NCI-H187 (cell line): ENCODE measurements at places on chromosomes 11 and 22.

DNA sequence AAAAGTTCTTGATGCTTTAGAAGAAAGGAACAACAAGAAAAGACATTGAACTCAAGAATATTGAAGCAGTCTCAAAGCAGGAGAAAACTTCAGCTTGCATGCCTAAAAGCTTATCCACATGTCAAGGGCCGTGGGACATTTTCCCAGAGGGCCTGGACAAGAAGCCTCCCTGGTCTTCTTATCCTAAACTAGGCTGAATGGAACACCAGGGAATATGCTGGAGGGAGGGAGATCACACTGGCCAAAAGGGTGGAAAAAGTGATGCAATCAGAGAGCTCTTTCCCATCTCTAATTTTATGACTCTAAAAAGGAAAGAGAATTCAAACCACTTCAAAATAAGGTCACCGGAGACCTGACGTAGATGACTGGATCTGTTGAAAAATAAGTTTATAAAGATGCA is 107.2 kb downstream of the MPPED2 start:
- DNase-seq, result no peak

DNA sequence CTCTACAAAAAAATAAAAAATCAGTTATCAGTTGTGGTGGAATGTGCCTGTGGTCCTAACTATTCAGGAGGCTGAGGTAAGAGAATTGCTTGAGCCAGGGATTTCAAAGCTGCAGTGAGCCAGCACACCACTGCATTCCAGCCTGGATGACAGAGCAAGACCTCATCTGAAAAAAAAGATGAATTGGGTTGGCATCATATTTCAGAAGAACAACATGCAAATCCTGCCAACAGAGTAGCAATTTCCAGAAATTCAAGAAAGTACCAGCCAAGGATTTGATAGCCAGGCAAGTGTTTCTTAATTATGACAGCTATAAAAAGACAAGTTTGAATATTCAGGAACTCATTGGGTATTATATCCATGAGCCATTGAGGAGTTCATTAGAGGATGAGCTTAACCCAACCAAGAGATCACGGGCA is 75.2 kb downstream of the USP47 start:
- DNase-seq, result no peak

DNA sequence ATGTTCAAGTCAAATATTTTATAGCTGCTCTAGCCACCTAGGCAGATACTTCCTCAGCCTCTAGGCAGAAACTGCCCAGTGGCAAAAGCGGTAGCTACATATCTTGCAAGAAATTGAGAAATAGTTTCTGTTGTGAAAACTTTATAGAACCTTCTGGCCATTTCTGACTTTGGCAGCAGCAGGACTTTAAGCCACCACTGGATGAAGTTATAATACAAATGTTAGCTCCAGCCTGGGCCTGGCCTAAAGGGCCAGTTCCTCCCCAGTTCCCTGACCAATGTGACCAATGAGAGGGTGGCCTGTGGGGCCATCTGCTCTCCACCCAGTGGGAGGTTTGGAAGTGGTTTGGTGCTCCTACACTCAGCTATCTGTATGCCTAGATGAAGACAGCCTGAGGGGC is 254.0 kb upstream of the NARS2 start:
- no peak for DNase-seq

DNA sequence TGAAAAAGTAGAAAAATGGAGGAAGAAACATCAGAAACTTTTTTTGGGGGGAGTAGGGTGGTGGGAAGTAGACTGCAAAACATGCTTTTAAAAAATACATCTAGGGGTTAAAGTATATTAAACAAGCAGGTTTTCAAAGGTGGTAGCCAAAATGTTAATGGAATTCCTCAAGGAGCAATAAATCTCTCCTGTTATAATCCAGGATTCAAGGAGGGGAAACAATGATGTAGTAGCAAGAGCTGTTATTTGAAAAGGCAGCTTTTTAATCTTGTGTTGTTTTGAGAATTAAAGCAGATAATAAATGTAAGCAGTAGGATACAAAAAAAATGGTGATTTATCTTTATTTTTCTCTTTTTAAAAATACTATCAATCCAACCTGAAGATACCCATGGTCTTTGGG is 736.5 kb upstream of the CCDC90B start:
- DNase-seq, result no peak

GRCh38 chr11:19938866-19939265 is 221.4 kb downstream of the DBX1 start:
- DNase-seq, result no peak

GRCh38 chr11:12573707-12574485 is 100.3 kb upstream of the TEAD1 start:
- no peak for DNase-seq

GRCh38 chr22:38272373-38273134 is at the start of gene TMEM184B:
TMEM184B (minus strand) TSS chr22:38273010; CDS start chr22:38247961, 25,049 bp downstream.
- peak; percentile 30 for DNase-seq

- DNase-seq, result no peak
Observed at GRCh38 chr11:100932474-100933100, 197.0 kb downstream of the PGR start.

DNA sequence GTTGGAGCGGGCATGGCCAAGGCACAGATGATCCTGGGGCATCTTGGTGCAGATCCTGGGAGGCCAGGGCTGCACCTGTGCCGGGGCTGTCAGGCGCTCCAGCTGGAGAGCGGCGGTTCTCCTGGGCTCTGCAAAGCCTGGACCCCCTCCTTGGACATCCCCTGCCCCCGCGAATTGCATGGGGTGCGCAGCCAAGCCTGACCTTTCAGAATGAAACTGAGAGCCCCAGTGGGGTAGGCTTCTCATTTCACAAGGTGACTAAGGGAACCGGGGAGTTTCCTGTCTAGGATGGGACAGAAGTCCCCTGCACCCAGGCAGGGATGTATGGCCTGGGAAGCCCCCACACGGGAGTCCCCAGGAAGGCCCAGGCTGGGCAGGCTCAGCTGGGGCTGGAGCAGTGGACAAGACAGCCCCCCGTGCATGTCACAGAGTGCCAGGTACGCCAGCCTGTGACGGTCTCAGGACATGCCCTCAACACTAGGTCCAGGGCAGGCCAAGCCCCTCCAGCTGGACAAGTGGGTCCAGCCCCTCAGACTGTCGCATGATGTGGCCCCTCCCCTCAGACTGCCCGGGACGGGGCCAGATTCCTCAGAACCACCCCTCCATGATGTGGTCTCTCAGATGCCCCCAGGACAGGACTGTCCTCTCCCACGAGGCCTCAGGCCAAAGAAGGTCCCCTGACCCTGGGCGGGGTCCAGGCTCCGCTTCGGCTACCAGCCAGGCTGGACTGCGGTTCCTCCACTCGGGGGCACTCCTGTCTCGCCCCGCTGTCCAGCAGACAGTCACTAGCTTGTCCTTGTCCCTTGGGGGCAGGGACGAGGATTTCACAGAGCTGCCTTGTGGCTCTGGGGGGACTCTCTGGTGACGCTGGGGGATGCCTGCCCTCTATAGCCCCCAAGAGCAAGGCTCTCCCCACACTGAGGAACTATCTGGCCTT is 2.3 kb downstream of the LSP1 start:
- no peak for DNase-seq

DNA sequence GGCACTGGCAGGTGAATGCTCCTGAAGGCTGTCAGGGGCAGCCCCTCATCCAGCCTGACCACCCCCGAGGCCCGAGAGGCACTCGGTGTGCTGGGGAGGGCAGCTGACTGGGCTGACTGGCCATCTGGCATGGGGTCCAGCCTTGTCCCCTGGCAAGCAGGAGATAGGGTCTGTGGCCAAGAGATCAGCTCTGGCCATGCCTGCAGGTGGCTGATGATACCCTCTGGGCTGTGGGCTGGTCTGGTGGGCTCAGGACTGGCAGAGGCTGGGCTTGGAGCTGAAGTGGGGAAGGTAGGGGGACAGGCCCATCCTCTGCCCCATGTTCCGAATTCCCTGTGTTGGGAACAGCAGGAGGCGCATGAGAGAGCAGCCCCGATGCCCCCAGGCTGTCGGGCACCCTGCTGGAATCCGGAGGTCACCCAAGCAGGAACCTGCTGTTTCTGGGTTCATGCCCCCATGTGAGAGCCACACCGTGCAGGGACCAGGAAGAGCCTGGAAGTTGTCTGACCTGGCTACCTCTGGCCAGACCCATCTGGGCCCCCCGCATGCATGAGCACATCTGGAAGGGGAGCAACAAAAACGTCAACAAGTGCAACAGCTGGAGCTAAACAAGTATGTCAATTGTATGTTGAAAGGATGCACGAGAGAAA is 527.0 kb downstream of the TBC1D22A start:
- DNase-seq, result no peak

- no peak for DNase-seq
Observed at GRCh38 chr11:86408845-86409244, 34.2 kb downstream of the CCDC81 start.
